ENCODE measurements at places on chromosomes 1 and 21.

DNA sequence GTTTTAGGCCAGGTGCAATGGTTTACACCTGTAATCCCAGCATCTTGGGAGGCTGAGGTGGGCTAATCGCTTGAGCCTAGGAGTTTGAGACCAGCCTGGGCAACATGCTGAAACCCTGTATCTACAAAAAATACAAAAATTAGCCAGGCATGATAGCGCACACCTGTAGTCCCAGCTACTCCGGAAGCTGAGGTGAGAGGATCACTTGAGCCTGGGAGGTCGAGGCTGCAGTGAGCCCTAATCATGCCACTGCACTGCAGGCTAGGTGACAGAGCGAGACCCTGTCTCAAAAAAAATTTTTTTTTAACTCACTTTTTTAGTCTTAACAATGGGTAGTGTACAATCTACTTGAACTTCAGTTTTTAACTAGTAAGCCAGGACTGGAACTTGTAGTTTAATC, 137.5 kb downstream of the HS2ST1 start:
- DNase-seq: no peak

GRCh38 chr1:35406103-35406502, 137.6 kb downstream of the ZMYM4 start:
- no peak for DNase-seq

GRCh38 chr1:53804181-53804580, 33.9 kb downstream of the NDC1 start:
- no peak for DNase-seq

DNA sequence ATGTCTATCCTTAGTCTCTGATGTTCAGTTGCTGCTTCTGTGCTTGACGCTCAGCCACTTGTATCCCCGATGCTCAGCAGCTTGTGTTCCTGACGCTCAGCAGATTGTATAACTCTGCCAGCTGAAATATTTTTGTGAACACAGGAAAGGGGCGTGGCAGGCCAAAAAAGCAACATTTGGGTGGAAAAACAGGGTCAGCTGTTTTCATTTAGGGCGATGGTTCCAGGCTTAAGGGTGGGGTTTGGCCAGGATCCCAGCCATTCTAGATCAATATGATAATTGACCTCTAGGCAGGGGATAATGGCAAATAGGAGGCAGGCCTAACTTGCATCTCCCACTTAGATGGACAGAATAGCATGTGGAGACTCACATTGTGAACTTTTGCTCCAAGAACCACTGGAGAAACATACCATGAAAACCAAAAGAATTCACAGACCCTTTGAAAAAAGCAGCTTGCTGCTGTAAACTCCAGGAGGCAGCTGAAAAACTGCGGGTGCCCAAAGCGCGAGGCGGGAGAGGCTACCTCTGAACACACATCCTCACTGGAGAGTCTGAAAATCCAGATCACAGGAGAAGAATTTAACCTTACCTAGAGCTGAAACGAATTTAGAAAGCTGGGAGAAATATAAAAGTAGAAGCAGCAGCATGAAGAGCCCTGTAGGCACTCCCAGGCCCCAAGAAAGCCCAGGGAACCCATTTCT, 58.3 kb downstream of the ZNF648 start:
- DNase-seq: no peak

All from brain (organoid and tissue), 16 donors.